Mucosa of descending colon (tissue), 3 donors: ENCODE measurements at places on chromosomes 3 and 15. TPM values are rescaled to one million over a fixed set of nuclear protein-coding genes. Genes with fewer than 3 reads are reported as not detected.

DNA sequence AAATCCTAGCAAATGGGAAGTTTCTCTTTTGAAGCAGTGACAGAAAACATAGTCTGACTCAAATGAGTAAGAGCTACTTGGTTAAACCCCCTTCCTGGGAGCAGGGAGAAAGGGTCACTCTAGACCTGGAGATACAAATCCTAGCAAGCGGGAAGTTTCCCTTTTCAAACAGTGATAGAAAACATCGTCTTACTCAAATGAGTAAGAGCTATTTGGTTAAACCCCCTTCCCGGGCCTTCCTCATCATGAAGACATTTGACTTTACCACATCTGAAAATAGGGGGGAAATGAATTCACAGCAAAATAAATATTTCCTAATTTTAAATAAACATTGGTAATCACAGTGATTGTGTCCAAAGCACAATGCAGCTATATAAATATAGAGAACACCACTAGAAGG is 79.2 kb downstream of the FOXB1 start:
- no peak for DNase-seq

CTDSPL gene
- total RNA-seq = 88.1 TPM

- no peak for DNase-seq
Measured at GRCh38 chr15:62691008-62691407, 351.5 kb upstream of the TPM1 start.

HYAL1 gene
- 7.0 TPM for total RNA-seq

DNA sequence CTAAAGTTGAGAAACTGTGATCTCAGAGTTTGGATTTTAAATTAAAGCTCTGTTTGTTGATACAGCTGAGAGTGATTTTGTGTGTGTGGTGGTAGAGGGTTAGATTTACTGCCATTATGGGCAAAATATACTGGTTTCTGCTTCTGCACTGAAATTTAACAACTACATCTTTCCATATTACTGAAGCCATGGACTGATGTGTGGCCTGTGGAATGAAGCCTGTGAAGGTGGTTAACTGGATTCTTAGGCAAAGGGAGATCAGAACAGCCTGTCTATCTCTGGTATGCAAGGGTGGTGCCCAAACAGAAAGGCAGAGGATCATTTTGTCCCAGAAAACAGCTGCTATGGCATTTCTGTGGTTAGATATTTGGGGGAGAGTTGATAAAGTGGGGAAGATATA is 297.3 kb upstream of the THBS1 start:
- no peak for DNase-seq

- no peak for DNase-seq
Measured at GRCh38 chr15:98813951-98814350, 165.6 kb downstream of the IGF1R start.

MUC20 gene
- total RNA-seq = 29.5 TPM
